ENCODE measurements at places on chromosomes 5 and 9.
A peak's percentile ranks its signal among the peaks of the same experiment; 100 is the strongest.

DNA sequence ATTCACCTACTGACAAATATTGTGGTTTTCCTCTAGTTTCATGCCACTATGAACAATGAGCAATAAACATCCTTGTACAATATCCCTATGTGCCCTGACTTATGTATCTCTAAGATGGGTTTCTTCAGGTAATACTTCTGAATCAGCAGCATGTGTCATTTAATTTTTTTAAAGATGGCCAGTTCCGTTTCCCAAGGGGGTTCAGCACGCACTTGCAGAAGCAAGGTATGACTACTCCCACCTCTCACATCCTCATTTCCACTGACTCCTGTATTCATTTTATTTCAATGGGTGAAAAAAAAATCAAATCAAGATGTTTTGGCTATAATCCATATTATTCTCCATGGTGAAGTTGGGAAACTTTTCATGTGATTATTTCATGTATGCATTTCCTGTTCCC lies 14.7 kb upstream of the ADAMTS19 start:
- no peak for DNase-seq

DNA sequence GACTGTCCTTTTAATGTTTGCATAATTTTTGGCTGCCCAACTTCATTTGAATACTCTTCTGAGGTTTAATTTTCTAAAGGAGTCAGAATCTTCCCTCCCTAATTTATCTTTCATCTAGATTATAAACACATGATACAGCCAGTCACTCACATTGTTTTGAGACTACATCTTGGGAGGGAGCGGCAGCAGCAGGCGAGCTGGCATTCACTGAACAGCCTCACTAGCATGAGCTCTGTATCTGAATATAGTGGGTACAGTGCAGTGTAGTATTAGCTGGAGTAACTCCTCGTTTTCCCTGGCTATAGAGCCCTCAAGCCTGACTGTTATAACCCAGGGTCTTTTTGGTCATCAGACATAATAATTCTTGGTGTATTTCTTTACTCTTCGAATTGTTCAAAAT lies 969.2 kb upstream of the COX7C start:
- DNase-seq: no peak

DNA sequence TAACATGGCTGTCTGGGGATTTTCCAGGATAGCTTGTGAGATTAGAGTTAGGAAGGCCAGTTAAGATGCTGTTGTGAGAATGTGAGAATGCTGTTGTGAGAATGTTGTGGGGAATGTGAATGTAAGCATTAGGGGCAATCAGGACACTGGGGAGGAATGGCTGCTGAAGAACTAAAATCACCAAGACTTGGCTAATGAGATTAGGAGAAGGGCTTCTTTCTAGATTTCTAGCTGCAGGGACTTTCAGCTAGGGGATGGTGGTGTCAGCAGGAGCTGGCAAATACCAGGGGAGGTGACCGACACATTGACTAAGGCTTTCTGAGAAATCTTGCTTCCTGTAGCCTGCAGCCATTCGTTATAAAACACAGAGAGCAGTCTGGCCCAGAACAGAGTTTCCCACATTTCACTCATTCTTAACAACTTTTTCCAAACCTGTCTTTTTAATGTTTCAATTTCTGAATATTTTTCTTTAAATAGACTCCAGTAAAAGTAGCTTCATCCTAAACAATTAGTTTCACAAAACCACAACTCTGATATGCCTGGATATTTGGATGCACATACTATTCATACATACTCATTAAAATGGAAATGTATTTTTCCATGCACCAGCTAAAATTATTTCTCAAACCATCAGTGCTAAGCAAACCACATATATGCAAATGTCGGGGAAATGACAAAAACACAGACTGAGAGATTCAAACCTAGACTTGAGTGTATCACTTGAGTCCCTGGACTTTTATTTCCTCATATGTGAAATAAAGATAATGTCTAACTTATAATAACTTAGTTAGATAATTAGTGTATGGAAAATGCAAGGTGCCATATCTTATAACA lies 89.3 kb upstream of the TNC start:
- no peak for DNase-seq

DNA sequence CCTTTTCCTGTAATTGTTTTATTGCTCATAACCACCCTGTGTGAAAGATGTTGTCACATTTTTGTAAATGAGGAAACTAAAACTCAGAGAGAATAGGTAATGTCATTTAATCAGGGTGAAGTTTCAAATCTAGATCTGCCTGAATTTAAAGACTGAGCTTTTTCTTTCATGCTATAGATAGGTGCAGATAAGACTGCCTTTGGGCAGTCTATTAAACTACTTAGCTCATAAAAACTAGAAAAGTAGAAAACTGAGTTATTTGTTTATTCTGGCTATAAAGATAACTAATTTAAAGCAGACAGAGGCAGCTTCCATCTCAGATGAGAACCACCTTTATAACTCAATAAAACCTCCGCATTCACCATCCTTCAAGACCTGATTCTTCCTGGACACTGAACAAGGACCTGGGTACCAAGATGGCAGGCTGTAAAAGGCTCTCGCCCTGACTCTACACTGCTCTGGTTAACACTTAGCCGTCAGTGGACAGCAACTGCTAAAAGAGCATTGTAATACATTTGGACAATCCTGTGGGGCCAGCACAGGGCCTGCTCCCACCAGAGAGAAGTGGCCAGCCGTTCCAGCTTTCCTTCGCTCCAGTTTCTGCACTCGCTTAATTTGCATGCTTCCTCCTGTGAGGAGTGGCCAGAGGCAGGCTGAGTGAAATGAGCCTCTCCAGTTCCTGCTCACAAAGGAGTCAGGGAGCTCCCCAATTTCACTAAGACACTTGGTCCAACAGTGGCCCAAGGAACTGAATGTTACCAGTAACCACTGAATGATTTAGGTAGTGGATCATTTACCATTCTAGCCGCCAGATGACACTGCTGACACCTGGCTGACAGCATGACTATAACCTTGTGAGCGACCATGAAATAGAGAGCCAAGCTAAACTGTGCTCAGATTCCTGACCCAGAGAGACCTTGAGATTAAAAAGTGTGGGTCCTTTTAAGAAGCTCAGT lies 566.4 kb downstream of the EFNA5 start:
- no peak for DNase-seq

DNA sequence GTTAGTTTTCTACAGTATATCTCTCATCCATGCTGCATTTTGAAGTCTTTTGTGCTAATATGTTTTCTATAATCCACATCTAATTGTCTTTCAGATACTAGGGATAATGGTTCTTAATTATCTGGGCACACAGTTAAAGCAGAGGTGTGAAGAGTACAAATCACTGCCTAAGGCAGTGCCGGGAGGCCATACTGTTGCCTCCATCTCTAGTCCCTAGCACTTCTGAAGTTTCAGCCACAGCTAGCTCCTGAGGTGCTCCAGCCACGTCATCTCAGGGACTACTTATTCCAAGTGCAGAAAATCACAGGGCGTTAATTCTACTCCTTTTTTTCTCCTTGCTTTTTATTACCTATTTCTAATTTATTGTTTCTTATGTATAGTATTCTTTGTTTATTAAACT lies 760.0 kb upstream of the FAM174A start:
- no peak for DNase-seq

DNA sequence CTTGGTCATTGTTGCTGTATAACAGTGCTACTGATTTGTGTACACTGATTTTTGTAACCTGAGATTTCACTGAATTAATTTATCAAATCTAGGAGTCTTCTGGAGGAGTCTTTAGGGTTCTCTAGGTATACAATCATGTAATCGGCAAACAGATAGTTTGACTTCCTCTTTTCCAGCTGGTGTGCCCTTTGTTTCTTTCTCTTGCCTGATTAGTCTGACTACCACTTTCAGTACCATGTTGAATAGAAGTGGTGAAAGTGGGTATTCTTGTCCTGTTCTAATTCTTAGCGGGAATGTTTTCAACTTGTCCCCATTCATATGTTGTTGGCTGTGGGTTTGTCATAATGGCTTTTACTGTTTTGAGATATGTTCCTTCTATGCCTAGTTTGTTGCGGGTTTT lies 24.7 kb upstream of the RANBP6 start:
- DNase-seq: no peak

DNA sequence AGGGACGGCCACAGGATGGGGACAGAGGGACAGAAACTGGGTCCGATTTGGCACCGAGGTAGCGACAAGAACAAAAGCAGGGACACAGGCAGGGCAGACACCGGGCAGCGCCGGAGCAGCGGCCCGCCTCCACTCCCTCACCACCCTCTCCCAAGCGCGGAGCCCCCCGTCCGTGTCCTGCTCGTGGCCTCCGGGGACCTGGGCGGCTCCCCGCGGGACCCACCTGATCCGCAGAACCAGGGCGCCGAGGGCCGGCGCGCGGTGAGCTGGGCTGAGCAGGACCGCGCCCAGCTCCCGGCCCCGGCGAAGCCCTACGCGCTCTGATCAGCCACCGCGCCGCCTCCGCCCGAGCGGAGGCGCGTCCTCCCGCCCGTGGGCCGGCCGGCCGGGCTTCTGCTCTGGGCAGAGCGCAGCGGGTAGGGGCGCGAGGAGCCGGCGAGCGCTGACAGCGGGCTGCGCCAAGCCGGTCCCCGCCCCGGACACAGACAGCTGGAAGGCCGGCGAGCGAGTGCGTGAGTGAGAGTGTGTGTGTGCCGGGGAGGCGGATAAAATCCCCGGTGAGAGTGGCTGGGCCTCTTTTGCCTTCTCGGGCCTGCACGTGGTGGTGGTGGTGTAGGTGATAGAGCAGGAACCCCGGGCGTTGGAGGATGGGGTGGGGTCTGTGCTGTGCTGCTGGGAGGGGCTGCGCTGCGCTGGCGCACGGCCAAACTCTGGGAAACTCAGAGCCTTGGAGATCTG lies at the start of gene GGTA1:
Gene GGTA1, minus strand, starts transcription at position 418 of the 738 bp plus-strand sequence. CDS start 31,922 bp downstream, outside the sequence.
- DNase-seq: peak; percentile 84

Data from suprapubic skin (tissue), 4 donors.